ENCODE measurements at places on chromosomes 6 and 20.

GRCh38 chr20:43507150-43508080, at the start of gene L3MBTL1:
Gene L3MBTL1 (plus strand): TSS chr20:43507697. CDS start chr20:43513504, 5,807 bp downstream.
- DNase-seq = no peak

DNA sequence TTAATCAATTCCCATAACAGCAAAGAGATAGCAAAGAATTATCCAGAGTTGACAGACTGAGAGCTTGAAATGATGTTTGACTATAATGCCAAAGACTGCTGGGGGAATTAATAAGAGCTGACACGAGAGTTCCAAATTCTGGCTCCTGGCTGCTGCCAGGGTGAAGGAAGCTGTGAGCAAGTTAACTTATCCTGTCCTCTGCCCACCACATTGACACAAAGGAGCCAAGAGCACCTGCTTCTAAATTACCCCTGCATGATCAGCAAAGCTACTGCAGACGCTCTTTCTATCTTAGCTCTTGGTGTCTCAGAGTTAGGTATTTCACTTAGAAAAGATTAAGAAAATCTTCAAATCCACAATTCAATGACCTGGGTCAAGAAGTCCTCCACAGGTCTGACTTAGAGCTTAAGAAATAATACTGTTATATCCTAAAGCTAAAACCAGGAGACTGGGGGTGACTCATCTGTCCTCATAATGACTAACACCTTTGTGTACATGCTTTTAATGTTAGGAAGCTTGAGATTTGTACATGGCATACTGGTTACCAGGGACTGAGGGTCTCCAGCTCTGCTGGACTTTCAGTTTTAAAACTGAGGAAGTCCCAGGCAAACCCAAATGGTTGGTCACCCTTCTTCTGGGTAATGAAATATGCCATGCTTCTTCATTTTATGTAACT, 13.2 kb upstream of the FRK start:
- DNase-seq = peak; percentile 40

- DNase-seq = no peak
Measured at GRCh38 chr6:84492241-84493165, 265.1 kb upstream of the CEP162 start.

GRCh38 chr6:119470893-119471542, 121.5 kb upstream of the MAN1A1 start:
- no peak for DNase-seq

GRCh38 chr6:2467929-2468600, 222.7 kb upstream of the GMDS start:
- DNase-seq = no peak

All from BJ (cell line).